T-helper 17 cell (primary cell): ENCODE measurements at places on chromosomes 7 and 10.

DNA sequence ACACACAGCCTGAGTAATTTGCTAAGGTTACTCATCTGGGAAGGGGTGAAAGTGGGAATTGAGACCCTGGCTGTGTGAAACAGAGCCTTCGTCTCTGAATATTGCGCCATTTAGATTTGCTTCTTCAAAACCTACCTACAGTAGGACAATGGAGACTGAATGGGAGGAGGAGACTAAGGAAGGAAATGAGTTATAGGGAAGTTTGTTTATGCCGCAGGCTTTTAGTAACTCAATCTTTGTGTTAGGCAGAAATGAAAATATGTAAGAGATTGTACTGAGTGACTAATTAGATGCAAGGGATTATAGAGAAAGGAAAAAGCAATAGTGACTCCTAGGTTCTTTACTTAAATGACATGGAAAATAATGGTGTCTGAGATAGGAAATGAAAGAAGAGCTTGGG, 80.2 kb downstream of the KCND2 start:
- no peak for DNase-seq

DNA sequence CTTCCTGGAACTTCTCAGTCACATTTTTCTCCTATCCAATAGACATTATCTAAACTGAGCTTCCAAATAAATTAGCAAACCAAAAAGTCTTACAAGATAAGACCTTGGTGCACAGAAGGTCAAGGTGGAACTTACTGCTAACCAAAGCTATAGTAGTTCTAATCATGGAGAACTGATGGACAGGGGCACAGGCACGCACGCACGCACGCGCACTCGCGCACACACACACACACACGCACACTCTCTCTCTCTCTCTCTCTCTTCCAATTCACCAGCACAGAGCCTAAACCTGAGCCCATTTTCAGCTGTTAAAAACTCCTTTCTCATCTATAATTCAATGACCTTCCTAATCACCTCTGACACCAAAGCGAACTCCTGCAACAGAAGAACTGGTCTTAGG, 7.5 kb downstream of the FGFR2 start:
- no peak for DNase-seq

GRCh38 chr7:123994449-123994848, 38.4 kb downstream of the TMEM229A start:
- DNase-seq, result no peak

DNA sequence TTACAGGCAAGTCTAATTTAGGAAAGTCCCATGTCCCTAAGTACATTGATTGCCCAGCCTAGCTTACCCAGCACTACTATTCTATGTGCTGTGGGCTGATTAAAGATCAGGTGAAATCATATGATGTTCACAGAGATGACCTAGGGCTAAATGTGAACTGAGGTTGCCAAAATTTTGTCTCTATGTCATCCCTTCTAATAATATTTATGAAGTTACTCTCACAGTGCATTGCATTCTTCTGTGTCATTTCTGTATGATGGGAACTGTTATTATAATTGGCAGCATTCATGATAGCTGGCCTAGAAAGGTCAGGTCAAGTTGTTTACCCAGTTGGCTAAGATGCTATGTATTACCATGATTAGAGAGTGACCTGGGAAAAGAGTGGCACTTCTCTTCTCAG, 2.8 kb upstream of the PDK4 start:
- DNase-seq, result no peak

GRCh38 chr10:119391440-119392251, 150.9 kb downstream of the RGS10 start:
- no peak for DNase-seq

DNA sequence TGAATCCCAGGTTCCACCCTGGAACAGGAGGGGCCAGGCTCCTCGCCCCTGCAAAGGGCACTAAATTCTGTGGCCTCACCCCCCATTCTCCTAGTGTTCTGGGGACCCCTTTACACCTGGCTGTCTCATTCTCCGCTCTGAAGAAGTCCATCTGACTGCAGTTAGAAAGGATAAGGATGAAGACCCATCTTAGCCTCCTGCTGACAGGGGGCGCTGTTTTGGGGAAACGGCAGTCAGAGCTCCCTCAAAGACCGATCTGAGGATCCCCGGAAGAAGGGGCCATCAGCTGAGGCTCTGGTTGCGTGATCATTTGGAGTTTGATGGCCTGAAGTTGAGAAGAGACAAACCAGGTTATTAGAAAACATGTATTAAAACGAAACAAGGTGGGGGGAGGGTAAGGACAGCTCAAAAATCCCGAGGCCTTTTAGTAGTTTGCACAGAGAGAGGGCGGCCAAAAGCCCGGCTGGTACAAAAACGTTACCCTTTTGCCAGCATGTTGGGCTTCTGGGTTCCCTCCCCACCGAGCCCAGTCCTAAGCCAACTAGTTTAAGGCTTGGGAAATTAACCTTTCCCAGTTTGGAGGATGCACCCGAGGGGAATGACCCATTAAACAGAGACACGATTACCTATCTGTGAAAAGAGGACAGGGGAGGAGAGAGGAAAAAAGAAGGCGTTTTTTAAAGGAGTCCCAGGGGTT, 102.8 kb downstream of the CHN2 start:
- no peak for DNase-seq

DNA sequence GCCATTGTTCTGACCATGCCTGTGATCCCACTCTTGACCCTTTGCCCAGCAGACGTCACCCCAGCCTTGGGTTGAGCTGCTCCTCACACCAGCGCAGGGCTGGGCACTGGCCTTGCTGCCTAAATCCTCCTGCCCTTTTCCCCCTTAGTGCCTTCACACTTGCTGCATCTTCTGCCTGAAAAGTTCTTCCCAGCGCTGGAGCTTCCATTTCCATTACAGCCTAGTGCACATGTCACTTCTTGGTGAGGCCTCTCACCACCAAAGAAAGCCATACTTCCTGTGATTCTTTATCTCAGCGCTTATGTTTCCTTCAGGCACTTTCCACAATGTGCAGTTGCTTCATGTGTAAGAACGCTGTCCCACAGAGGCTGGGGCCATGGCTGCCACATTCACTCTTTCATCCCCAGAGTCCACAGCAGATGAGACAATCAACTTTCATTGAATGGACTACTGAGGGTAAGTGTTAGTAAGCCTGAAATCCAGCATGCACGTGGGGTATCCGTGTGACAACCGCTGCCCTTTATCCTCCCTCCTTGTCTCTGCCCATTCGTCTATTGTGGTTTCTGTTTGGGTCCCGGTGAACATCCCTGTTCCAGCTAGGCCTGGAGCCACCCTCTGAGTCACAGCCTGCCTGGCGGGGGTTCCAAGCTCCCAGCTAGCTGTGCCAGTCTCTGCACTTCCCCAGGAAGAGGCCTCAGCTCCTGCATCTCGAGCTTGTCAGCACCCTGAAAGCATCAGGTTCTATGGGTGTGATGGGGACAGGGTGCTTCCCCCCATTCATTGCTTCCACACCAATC, 37.3 kb downstream of the ADRA2A start:
- DNase-seq, result no peak

GRCh38 chr10:66835400-66835799, 90.4 kb upstream of the LRRTM3 start:
- no peak for DNase-seq

GRCh38 chr7:138882249-138882648, 84.3 kb upstream of the ATP6V0A4 start:
- no peak for DNase-seq
